ENCODE measurements at places on chromosomes 4 and X.

GRCh38 chr4:176443646-176444409 is 124.1 kb downstream of the SPCS3 start:
- no peak for DNase-seq

GRCh38 chr4:95217197-95217596 is 331.6 kb downstream of the UNC5C start:
- DNase-seq = no peak

GRCh38 chrX:141904262-141904661 is 568 bp downstream of the MAGEC1 start:
- DNase-seq = no peak

- DNase-seq = no peak
Observed at GRCh38 chr4:182513587-182514291, 270.5 kb downstream of the TENM3 start.

DNA sequence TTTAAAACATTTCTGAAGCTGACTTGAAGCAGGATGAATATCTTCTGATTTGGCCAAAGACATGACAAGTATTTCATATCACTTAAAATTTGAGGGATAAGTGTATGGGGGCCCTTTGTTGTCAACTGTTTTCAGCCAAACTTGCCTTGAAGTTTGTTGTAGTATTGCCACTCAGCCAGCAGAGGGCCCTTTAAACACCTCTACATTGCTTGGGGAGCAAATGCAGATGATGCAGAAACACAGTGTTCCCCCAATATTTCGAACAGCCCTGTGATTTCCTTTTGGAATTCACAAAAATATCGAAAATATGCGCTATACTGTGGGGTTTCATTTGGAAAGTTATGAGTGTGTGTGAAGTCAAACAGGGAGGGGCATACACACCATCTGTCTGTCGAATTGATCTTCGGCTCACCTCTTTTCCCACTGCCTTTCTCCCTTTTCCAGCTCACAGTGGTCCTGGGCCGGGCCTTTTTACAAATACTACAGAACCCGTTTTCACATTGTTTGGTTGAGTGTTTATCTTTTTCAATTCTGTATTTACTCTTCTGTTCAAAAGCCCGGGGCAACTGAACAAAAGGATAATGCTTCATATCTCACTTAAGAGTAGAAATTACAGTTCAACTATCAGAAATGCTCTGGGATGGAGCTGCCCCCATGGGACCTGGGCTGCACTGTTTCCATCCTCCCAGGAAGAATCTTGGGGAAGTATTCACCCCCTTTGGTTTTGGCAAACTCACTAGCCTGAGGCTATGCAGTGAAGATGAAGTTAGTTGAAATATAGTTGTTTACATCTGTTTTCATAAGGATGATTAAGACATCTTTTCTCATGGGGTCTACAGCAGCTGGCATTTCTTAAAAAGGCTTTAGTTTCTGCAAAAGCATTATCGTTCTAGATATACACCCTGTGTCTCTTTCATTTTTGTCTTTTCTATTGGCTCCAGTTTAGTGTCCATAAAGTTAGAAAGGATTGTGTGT is 137.6 kb downstream of the EGF start:
- no peak for DNase-seq

- no peak for DNase-seq
Observed at GRCh38 chrX:1507511-1508463, 29.2 kb downstream of the P2RY8 start.

Data from thoracic aorta (tissue), 2 donors.